ENCODE measurements at places on chromosomes 12 and 14. TPM values are rescaled to one million over a fixed set of nuclear protein-coding genes. Genes with fewer than 3 reads are reported as not detected.

GRCh38 chr12:9001233-9001632 lies 11.9 kb downstream of the KLRG1 start:
- no peak for DNase-seq

The WNT1 gene
- total RNA-seq: not detected

- no peak for DNase-seq
These were observed 87.9 kb upstream of the MDGA2 start for GRCh38 chr14:47763188-47763854.

- DNase-seq: no peak
These were observed 76.0 kb upstream of the ST8SIA1 start for GRCh38 chr12:22410486-22410885.

The INHBC gene
- total RNA-seq: not detected

Measured in esophagus muscularis mucosa (tissue), 4 donors.